ENCODE measurements at places on chromosomes 5 and 9.

DNA sequence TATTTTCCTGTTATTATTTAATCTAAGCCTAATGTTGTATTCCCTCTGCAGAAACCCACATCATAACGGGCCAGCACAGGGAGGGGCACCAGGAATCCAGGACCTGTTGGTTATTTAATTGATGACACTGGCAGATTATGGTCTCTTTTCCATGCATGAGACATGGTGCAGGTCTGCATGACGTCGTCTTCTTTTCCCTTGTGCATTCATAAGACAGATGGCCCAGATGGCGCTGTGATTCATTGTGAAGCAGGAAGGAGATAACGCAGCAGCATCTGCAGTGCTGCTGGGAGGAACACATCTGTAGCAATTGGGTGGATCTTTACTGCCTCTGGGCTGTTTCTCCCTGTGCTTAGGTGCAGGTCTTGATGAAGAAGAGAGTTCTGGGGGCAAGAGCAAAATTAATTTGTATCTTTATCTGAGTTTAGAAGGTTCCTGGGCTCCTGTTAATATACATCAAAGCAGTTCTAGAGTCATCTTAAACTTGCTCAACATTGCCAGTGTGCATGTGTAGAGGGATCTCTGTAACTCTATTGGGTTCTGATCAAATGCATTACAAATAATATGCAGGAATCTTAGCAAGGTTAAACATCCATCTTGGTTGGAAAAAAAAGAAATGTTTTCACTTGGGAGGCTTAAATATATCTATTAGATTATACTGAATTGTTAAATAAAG, 176.1 kb downstream of the PCSK1 start:
- no peak for DNase-seq

DNA sequence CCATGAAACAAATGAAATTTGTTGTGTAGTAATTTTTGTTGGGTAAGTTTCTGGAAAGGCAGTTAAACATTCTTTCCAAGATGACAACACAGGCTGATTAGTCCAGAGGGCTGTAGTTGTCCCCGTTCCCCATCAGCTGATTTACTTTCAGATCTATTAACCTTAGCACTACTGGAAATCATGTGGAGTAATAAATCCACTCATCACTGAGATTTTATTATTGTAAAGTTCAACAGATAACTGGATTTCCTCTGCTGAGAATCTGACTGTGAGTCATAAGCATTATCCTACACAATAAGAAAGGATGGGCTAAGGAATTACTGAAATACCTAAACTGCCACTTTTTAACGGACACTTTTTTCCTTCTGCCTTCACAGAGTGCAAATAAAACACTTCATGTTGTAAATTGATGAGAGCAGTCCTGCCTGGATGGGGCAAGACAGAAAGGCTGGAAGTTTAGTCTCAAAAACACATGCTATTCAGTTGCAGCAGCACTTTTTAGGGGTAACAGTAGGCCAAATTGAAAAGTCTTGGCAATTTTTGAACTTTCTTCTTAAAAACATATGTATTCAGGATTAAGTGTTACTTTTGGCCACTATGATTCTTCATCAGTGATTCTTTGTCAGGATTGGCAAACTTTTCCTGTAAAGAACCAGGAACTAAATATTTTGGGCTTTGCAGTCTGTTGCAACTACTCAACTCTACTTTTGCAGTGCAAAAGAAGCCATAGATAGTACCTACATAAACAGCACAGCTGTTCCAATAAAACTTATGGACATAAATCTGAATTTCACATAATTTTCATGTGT, 7.0 kb downstream of the STOM start:
- DNase-seq = no peak

DNA sequence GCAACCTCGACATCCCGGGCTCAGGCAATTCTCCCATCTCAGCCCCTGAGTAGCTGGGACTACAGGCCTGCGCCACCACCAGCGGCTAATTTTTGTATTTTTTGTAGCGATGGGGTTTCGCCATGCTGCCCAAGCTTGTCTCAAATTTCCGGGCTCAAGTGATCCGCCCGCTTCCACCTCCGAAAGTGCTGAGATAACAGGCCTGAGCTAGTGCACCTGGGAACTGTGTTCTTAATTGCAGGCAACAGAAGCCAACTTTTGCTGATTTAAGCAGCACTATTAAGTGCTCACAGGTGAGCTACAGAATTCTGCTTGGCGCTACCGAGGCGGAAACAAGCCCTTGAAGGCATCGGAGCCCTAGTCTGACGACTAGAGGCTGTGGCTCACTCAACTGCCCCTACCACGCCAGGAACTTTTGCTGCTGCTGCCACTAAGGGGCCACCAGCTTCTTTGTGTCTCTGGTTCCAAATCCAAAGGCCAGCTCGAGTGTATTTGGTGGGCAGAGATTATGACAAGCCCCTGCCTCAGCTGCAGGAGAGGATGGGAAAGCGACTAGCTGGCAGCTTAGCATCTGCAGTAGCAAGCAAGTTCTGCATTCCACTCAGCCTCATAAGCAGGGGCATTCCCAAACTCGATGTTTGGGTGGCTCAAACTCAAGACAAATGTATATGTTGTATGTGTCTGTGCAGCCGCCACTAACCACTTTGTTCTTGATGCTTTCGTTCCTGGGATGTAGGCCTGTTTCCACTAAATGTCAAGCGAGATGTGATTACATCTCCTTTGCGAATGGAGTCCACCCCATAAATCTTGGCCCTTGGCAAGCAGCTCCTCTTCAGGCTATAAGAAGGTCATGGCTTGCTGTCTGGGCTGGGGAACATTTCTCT, 10.6 kb upstream of the HMCN2 start:
- DNase-seq = no peak

DNA sequence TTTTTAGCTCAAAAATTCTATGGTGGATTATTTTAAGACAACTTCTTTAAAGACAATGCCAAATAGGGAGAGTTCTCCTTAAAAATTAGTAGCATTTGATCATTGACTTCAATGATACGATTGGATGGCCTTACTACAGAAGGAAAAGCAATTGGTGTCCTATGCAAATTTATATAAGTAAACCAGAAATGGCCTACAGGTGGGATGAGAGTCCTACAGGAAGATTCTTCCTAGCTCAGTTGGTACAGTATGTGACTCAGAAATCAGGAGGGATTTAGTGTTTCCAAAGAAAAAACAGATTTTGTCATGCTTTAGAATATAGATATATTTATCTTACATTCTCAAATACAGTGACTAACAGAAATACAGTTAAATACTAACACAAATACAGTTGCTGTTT, 6.5 kb downstream of the ANKRA2 start:
- DNase-seq = no peak

DNA sequence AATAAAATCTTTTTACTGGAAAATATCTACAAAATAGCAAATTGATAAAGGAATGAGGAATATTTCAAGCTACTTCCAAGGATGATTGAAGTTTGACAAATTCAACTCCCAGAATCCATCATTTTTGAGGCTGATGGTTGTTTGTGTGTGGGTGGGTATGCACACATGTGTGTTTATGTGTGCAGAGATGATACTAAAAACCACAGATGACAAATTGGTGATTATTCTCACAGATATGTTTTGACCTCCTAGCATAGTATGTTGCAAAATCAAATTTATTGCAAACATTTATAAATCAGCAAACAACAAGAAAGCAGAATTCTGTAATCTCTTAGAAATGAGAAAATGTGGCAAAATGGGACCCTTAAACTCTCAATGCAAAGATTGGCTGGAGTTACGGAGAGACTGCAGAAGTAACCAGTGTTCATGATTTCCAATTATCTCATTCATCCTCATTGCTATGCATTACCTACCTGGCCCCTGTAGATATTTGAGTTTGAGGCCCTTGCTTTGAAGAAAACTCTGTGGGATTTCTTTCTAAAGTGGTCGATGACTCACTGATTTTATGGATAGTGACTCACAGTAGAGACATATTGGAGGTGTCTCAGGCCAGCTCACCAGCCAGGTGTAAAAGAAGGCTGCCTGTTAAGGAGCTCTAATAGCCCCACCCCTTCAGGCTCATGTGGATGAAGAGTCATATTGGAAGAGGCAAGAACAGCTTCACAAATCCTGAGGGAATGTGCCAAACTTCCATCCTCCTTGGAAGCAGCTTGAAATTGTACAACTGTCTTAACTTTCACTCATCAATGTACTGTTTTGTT, 44.6 kb upstream of the TMC1 start:
- DNase-seq = no peak

DNA sequence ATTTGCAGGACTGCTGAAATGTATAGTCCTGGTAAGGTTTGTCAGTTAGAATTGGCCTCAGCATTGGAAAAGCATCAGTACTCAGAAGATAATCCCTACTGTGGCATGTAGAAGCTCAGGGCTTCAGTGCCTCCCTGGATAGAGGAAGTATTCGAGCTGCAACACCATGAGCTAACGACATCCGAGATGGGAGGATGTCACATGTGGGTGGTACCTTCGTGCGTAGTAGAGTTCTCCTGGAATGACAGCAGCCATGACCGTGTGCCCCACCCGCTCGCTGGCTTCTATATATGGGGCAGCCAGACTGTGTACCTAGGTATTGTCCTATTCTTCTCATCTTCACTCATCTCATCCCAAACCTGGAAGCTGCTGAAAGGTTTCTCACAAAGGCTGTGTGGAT, 345.8 kb upstream of the KLF9 start:
- DNase-seq = no peak

DNA sequence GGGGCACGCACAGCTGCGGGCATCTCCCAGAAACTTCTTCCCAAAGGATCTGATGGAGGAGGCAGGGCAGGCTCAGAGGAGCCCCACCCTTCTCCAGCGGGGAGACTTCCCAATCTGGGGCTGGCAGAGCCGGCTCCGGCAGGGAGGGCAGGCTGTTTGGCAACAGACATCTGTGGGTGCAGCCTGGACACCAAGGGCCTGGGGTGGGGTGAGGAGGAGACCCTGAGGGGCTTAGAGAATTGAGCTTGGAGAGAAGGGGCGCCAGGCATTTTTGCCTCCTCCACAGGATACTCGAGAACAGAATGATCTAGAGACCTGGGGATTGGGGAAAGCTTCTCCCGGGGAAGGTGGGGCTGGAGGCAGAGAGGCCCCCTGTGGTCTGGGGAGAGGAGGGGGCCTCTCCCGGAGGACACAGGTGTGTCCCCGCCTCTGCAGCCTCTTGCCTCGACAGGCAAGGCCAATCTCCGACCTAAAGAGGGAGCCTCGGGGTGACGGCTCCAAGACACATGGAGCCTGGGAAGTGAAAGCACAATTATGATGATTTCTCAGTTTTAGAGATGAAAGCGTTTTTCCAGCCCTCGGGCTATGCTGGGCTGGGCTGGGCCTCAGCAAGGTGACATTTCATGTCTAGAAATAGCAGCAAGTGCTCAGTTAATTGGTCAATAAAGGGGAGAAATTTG, 8.4 kb downstream of the LHX3 start:
- DNase-seq = no peak

DNA sequence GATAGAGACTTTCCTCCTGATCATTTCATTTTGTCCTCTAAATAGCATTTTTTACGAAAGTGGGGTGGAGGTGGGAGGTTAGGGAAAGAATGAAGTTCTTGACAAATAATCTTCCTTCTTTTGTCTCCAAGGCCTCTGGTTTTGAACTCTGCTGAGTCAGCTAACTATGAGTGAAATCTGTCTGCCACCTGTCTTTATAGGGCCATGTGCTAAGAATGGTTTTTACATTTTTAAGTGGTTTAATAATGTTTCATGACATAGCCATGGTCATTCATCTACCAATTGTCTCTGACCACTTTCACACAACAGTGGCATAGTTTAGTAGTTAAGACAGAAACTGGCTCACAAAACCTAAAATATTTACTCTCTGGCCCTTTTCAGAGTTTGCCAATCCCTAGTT, 7.6 kb downstream of the MAN2A1 start:
- DNase-seq = no peak

- no peak for DNase-seq
These were observed 180.3 kb upstream of the NFIL3 start for GRCh38 chr9:91603932-91604331.

- no peak for DNase-seq
These were observed 40.2 kb upstream of the ROPN1L start for GRCh38 chr5:10401498-10401897.

DNA sequence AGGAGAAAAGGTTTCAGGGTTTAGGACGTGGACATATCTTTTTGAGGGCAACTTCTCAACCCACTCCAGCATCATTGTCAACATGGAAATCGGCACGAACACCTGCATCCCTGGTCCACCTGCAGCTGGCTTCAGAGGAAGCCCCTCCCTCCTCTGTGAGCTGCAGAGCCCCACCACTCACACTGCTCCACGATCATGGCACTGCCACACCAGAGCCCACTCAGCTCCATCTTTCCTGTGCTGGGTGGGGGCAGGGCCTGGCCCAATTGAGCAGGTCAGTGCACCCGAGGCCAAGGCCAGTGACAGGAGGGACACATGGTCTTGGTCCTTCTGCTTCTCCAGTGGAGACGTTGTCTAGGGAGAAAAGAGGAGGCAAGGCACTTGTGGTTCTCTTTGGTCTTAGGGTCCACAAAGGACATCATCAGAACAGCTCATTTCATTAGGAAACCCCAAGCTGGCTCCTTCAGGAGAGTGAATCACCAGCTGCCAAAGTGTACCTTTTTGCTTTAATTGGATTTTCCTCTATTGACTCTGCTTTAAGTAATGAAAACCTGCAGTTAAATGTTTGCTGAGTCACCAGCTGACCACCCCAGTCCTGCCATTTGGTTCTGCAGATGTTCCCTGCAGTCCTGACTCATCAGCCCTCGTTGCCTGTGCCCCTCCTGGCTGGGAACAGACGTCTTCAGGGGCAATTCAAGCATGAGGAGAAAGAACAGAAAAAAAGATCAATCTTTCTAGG, 56.2 kb downstream of the UBE2QL1 start:
- no peak for DNase-seq

DNA sequence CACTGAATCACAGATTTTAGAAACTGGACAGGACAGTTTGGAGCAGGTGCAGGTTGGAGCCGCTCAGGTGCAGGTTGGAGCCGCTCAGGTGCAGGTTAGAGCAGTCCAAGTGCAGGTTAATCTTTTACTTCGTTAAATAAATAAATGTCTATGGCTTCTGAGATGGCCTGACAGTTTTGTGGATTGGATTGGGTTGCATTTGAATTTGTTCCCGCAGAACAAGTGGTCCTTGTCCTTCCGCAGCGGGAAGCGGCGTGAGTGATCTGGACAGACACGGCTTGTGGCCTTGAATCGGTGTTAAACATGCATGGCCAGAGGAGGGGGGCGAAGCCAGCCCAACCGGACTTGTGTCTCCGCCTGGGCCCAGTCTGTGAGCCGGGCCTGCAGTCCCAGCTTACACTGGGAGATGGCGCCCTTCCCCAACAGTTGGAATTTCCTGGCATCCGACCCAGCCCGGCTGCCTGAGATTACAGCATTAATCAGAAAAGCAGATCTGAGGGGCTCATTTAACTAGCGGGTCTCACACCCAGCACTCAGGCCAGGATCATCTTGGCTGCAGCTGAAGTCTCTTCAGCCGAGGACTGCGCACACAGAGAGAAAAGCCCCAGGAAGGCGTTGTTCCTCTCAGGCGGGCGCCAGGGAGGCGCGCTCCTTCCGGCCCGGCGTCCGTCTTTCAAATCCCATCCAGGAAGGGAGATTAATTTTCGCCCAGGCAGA, 1.5 kb upstream of the OLFM1 start:
- no peak for DNase-seq

Measured in T follicular helper cell (primary cell).